Cortex of kidney (tissue), 1 donor: ENCODE measurements at places on chromosomes 3 and 15.

DNA sequence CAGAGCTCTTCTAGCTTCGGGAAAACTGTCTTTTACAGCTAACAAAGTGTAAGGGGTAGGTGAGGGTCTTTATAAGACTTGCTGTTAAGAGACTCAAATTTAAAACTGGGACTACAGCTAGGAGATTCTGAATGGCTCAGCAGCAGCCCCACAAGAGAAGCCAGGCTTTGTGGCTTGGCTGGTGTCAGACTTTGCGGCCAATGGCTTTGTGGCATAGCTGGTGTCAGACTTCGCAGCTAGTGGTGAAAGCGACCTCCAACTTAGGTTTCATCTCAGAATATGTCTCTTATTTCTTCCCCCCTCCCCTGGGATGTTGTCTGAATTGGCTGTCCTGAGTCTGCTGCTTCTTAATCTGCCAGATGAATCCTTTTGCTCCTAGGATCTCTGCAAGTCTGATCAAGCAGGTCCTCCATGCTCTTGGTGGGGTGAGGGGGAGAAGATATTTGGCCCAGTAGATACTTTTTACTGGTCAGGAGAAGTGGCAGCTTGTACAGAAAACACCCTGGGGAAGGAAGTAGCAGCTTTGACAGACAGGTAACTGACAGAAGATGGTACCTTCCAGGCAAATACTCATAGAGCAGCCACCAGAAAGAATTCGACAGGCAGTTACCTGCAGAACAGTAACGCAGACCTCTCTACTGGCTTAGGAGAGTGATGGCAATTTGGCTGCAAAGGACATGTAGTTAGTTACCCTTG, 8.4 kb downstream of the BOC start:
- DNase-seq = no peak

- no peak for DNase-seq
Observed at GRCh38 chr15:86425746-86426145, 346.1 kb downstream of the AGBL1 start.

DNA sequence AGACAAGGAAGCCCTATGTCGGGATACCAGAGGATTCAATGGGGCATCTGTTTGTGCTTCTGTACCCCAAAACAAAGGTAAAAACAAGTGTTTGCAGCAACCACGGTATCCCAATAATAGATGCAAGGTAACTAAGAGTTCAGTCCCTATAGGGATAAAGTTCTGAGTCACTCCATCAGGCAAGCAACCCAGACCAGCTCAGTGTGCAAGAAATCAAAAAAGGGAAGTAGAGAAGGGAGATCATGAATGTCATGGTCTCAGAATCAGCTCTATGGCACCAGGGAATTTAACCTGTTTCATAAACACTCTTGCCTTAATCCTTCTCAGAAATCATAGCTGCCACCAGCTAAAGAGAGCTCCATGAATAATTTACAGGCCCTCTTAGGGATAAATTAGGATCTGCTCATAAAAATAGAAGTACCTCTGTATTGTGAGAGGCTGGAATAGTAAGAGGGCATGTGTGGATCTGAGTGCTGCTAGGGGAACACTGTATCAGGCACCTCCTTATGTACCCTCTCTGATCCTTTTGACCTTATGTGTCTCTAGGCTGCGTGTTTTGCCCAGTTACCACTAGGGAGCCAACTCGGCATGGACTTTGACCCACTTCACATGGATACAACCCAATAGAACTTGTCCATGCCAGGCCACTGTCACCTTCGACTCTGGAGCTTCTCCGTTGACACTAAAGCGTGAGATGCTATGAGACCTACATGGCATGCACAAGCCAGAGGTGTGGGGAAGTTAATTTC, 754.6 kb downstream of the AGBL1 start:
- DNase-seq = no peak

GRCh38 chr15:85636351-85636750, 158.4 kb downstream of the KLHL25 start:
- DNase-seq = no peak

GRCh38 chr3:125194849-125195601, 17.5 kb downstream of the SLC12A8 start:
- DNase-seq = no peak

DNA sequence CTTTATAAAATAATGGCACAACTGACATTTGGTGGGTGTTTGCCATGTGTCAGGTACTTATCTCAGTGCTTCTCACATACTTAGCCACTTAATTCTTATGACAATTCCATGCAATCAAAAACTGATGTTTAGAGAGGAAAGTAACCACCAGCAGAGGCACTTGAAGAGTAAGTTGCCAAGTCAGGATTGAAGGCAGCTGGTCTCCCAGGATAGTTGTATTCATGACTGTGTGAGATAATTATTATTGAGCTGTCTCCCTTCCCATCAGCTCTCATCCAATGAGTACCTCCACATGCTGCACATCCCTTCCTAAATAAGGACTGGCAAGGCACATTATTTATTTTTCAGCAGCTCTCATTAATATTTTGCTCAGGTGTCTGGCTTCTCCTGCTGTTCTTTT, 4.8 kb downstream of the VEPH1 start:
- DNase-seq = no peak

DNA sequence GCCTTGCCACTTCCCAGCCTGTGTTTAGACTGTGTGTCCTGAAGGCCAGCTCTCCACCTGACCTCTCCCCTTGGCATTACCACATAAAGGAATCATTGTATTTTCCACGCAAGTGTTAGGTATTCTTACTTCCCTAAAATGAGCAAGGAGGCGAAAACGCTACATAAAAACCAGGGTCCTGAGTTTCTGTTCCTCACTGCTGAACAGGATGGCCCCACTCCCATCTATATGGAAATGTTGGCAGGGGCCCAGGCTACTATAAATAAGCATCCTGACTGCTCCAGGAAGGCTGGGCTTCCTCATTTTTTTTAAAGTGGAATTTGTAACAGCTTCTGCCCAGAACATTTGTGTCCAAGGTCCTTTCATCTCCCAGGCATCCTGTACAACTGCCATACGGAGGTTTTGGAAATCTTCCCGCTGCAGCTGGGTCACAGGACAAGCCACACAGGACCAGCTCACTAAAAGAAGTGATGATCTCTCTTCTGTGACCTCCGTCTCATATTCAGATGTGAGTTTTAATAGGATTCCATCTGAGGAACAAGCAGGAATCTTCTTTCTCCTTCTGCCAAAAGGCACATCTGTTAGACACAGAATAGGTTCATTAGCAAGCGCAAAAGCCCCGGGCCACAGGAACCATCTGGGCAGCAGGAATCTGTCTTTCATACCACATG, 56.4 kb upstream of the LIMD1 start:
- DNase-seq = no peak

- DNase-seq = no peak
Observed at GRCh38 chr15:90914305-90915080, 11.4 kb downstream of the MAN2A2 start.

GRCh38 chr3:86785386-86785785, 205.6 kb downstream of the VGLL3 start:
- no peak for DNase-seq

- no peak for DNase-seq
Observed at GRCh38 chr15:101525087-101525669, 35.7 kb upstream of the PCSK6 start.

GRCh38 chr3:75260-75659, 121.3 kb upstream of the CHL1 start:
- DNase-seq = no peak

- no peak for DNase-seq
Observed at GRCh38 chr15:95259965-95260364, 1028.6 kb downstream of the MCTP2 start.

- no peak for DNase-seq
Observed at GRCh38 chr3:185843635-185844034, 18.8 kb upstream of the IGF2BP2 start.

DNA sequence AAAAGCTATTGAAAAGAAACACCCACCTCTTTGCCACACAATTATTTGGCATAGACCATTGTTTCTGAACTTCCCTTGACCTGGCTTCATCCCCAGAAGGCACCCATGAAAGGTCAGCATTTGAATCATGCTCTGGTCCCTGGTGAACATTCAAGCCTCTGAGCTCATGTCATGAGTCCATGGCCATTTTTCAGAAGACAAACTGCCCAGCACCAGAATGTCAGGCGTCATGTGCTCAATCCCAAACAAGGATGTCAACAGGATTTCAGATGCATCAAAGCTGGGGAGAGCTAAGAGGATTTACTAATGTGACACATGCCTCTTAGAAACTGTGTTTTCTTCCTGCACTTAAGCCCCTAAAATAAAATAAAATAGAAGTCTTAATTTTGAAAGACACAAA, 41.3 kb downstream of the TMED3 start:
- no peak for DNase-seq

DNA sequence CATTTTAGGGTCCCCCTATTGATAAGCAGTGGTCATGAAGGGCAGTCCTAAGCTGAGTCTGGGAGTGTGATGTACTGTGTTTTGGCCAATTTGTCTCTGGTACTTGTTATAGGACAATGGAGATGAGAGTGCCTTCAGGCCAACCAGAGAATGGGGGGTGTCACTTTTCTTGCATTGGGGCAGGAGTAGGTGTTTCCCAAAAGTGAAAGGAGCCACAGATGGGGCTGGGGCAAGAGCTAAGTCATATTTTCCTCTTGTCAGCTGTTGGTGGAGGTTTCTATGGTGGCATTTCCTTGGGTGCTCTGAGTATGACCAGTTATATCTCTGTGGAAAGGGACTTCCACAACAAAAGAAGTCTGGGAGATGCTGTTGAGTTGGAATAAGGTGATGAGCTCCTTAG, 24.7 kb upstream of the BSN start:
- DNase-seq = no peak

DNA sequence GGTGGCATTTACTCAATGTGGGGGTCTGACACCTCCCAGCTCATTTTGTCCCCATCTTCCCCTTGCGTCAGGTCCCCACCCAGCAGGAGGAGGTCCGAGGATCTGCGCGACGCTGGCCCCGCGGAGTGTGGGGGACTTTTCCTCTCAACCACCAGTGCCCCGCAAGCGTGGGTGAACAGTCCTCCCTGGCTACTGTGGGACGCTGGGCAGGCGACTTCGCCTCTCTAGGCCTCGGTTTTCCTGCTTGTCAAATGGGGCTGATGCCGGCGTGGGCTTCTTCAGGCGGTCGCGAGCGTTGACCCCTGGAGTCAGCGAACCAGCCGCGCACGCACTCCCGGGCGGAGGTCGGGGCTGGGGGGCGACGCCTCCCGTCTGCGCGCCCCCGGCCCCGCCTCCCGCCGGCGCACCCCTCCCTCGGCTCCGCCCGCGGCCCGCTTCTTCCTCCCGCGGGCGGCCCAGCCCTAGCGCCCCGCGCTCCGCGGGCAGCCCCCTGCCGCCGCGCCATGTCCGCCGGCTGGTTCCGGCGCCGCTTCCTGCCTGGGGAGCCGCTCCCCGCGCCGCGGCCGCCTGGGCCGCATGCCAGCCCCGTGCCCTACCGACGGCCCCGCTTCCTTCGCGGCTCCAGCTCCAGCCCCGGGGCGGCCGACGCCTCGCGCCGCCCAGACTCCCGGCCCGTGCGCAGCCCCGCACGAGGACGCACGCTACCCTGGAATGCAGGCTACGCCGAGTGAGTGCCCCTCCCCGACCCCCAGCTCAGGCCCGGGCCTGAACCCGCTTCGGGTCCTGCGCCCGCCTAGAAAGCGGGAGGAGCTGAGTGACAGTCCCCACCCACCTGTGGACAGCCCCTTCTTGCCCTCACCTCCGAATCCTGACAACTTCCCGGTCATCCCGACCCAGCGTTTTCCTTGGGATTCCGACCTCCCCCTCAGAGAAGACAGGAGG, at the start of gene PPM1M:
TSS of gene PPM1M (plus strand) at position 438 of the 942 bp plus-strand sequence. CDS start at position 504, 66 bp downstream.
- no peak for DNase-seq

- no peak for DNase-seq
Observed at GRCh38 chr3:131903988-131904415, 130.8 kb downstream of the CPNE4 start.

GRCh38 chr3:178184833-178185232, 351.4 kb upstream of the KCNMB2 start:
- no peak for DNase-seq

DNA sequence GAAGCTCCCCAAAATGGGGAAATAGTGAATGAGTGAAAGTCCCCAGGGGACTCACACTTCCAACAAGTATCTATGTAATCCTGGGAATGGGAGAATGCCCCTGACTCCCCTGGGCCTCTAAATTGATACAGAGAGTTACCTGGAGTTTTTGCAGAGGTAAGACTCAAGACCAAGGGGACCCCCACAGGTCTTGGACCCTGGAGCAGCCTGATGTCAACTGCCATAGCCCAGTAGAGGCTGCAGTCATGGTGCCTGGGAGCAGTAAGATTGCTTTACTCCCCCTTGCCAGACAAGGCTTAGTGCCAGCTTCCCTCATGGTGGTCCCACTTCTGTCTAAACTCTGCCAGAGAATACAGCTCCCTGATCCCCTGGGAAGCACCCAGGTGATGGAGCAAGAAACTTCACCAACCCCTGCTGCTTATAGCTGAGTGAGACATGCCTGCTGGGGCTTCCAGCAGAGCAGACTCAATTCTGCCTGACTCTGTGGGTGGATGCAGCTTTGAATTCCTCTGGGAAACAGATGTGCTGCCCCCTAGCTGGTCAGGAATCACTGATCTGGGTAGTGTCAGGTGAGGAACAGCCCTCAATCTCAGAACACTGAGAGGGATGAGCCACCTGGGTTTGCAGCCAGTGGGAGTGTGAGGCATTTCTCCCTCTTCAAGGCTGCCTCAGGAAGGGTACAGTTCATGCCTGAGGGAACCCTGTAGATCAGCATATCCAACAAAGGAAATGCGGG, 485.9 kb downstream of the NSUN3 start:
- DNase-seq = no peak

- no peak for DNase-seq
Observed at GRCh38 chr3:131485119-131485518, 17.7 kb downstream of the MRPL3 start.

DNA sequence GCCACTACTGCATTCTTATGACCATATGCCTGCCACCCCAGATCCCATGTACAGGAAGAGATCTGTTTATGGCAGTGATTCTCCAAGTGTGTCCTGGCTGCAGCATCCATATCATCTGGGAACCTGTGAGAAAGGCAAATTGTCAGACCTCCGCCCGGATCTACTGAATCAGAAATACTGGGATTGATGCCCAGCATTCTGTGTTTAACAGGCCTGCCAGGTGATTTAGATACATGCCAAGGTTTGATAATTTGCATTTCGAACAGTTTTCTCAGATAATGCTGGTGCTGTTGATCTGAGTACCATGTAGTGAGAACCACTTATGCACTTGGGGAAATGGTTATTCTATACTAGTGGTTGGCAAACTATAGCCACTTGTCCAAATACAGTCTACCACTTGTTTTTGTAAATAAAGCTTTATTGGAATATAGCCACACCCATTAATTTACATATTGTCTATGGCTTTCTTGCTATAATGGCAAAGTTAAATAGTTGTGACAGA, 165.4 kb downstream of the SSR3 start:
- DNase-seq = no peak

DNA sequence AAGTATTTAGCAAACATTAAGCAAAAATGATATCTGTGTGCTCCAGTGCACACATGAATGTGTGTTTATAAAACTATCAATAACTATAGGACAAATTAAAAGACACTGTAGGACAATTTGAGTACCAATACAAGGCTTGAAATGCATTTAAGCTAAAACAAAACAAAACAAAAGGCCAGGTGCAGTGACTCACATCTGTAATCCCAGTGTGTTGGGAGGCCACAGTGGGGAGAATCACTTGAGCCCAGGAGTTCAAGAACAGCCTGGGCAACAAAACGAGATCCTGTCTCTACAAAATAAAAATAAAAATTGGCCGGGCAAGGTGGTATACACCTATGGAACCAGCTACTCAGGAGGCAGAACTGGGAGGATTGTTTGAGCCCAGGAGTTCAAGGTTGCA, 50.7 kb downstream of the CSNK1G1 start:
- DNase-seq = no peak
